CD4-positive, alpha-beta T cell treated with Interleukin-17A for 4 hours (primary cell): ENCODE measurements at places on chromosomes 5 and 9.

DNA sequence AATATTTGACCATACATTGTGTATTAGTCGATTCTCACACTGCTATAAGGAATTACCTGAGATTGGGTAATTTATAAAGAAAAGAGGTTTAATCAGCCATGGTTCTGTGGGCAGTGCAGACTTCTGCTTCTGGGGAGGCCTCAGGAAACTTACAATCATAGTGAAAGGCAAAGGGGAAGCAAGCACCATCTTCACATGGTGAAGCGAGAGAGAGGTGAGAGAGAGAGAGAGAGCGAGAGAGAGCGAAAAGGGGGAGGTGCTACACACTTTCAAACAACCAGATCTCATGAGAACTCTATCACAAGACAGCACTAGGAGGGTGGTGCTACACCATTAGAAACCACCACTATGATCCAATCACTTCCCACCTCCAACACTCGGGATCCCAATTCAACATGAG, 4.1 kb upstream of the GRAMD2B start:
- DNase-seq = no peak

- no peak for DNase-seq
Measured at GRCh38 chr9:38414040-38414723, 10.1 kb downstream of the IGFBPL1 start.

- DNase-seq = no peak
Measured at GRCh38 chr9:33785914-33786313, 9.4 kb upstream of the PRSS3 start.

GRCh38 chr5:177317959-177318377, 6.3 kb upstream of the MXD3 start:
- DNase-seq = peak; percentile 86

- DNase-seq = no peak
Measured at GRCh38 chr9:31030741-31031202, 1353.7 kb upstream of the ACO1 start.

DNA sequence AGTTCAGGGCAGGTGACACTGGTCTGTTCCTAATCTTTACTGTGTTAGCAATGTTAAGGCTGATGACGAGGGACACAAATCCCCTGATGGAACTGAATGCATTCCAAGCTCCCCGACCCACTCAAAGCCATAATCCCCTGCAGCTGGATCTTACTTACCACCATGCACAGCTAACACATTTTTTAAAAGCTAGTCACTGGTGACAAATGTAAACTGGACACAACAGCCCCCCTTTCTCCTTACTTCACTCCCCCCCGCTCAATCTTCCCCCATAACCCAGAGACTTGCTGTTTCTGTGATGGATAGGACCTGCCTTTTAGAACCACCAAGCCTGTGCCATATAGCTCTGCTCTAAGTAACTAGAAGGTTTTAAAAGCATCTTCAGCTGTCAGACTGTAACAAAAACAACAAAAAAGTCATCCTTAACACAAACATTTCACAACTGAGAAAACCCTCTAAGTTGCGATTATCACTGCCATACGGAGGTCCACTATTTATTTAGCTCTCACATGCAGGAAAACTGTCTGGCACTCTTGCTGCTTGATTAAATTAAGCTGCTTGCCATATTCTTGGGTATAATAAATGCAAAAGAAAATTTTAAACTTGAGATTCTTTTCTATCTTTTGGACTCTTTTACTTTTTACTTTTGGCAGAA, 44.4 kb downstream of the BNC2 start:
- DNase-seq = no peak

DNA sequence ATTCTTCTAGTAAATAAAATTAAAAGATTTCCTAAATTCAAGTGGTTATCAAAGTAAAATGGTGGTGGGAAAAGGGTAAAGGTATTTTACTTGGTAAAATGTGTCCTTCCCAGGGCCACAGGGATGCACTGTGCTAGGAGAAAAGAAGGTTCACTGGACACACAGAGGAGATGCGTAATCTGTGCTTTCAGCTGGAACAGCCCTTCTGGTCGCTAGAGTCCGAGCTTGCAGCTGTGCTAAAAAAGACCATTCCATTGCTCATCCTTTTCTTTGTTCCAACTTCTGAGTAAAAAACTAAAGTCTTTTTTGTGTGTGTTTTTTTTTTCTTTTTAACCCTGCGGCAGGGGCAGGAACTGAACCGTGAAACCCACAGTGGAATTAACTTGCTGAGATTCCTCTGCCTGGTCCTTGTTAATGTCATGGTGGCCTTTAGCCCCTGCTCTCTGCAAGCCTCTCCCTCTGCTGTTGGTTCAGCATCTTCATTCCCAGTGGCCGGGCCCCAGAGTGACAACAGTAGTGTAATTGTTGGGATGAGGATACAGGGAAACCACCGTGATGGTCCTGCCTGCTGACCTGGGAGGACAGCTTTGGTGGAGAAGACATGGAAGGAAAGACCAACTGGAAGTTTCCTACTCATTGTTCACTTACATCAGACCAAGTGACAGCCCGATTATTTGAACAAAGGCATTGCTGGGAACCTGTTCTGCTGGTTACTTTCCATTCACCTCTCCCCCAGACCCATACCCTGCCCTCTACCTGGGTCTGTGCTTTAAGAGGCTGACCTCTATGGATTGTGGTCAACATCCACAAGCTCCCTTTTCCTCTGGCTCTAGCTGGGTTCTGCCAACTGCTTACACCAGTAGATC, 31.9 kb upstream of the FSTL4 start:
- no peak for DNase-seq

GRCh38 chr5:126520593-126520953, 74.4 kb downstream of the ALDH7A1 start:
- DNase-seq = no peak

- DNase-seq = no peak
Measured at GRCh38 chr5:55916986-55917385, 65.8 kb downstream of the IL31RA start.

- no peak for DNase-seq
Measured at GRCh38 chr5:6719896-6720560, 6.8 kb downstream of the TENT4A start.

- DNase-seq = no peak
Measured at GRCh38 chr9:97525451-97525850, 24.0 kb downstream of the TMOD1 start.

- no peak for DNase-seq
Measured at GRCh38 chr9:18689921-18690320, 216.0 kb downstream of the ADAMTSL1 start.

- no peak for DNase-seq
Measured at GRCh38 chr5:154313360-154314017, 123.0 kb downstream of the GALNT10 start.

DNA sequence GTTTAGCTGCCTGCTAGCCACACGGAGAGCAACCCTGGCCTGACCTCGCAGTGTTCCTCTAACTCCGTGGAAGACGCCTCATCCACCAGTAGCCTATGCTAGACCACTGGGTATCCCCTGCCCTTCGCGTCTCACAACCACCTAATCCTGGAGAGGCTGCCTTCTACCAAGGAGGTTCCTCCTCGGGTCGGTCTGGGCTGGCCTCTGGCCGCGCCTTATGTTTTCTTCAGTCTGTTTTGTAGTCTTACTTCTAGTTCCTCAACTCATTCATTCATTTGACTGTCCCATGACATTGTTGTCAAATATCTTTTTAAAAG, 1.6 kb upstream of the TPM2 start:
- DNase-seq = no peak

DNA sequence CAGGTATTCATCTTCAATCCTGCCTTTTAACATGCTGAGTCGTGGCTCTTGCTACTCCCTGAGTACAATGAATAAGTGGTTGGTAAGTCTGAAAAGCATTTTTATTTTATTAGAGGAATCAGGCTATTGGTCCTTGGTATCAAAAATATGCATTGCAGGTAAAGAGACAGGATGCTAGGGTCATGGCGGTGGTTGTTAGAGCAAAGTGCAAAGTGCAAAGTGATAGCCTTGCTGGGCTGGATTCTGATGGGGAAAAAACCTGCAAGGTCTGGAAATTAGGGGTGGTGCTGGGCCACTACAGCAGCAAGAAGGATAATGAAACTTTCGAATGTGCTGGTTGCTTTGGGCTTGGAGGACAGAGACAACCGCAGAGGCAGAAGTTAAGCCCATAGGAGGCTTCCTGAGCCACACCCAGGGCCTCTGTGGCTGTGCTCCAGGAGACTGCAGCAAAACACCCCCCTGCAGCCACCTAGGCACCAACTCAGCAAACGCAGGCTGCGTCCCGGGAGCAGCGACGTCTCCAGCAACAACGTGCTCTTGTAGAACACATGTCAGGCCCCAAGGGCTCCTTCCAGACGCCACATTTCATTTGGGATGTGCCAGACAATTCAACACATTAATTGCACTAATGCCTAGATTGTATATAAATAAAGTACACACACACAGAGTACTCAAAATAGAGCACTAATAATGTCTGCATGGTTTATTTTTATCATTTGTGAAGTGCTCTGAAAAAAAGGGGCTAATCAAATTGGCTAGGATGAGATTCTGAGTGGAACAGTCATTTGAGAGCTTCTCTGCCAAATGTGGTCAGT, 149.8 kb upstream of the RAPGEF1 start:
- no peak for DNase-seq

GRCh38 chr5:72815580-72816283, 729 bp upstream of the TNPO1 start:
- peak; percentile 59 for DNase-seq

- DNase-seq = no peak
Measured at GRCh38 chr9:96321515-96321914, 19.5 kb upstream of the HSD17B3 start.

DNA sequence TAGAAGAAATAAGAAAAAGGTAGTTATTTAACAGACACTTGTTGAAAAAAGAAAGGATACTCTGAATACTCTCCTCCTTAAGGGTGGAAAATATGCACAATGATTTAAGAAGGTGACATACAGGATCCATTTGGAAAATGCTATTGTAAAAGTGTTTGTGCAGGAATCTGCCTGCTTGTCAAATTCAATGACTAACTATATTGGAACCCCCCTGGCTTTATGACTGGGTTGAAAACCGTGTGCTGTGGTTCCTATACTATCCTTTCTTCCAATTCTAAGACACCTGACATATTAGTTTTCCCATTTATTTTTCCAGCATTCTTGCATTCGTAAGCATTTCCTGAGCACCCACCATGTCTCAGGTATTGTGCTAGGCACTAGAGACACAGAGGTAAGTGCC, 220.0 kb downstream of the GLIS3 start:
- DNase-seq = no peak

- no peak for DNase-seq
Measured at GRCh38 chr5:32692036-32692746, 18.9 kb upstream of the NPR3 start.

GRCh38 chr9:106110483-106110882, 416.1 kb downstream of the TMEM38B start:
- no peak for DNase-seq

DNA sequence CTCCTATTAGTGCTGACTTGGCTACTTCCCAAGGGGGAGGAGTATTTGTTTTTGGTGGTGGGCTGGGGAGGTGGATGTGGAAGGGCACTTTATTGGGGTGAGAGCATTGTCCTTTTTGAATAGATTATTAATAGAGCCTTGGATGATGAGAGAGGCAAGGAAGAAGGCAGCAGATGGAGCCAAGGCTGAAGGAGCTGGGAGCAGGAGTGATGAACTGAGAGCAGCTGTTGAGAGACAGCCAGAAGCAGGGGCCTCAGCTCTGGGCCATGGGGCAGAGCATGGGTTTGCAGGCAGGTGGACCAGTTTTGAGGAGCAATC, 29.6 kb downstream of the RGS3 start:
- DNase-seq = no peak

GRCh38 chr9:38338342-38339018, 54.0 kb upstream of the ALDH1B1 start:
- no peak for DNase-seq
